ENCODE measurements at places on chromosomes 5 and 9.

DNA sequence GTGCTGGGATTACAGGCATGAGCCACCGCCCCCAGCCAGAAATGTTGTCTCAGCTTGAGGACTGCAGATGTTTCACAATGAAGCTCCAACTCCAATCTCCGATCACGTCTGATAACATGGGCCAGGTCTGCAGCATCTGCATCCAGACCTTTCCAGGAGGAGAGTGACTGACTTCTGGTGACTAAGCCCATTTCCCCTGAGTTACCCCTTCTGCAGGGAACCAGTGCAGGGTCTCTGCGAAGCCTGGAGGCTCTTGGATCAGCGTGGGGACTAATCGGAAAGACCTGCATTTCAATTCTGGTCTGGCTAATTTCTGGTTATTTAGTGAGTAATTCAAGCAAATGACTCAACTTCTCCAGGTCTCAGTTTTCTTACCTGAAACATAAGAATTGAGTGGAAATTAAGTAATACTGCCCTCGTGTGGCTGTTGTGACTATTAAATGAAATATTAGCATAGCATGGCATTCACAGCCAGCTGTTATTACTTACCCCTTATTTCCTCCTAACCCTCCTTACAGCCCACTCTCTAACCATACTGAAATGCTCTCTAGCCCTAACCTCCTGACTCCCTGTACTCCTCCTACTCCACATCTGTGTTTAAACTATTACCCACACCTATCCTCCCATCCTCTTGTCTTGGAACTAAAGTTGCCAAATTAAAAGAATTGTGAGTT, 2.2 kb upstream of the GNPDA1 start:
- peak; percentile 53 for DNase-seq

- DNase-seq, result peak; percentile 44
Measured at GRCh38 chr9:99118782-99119466, 14.0 kb downstream of the TGFBR1 start.

DNA sequence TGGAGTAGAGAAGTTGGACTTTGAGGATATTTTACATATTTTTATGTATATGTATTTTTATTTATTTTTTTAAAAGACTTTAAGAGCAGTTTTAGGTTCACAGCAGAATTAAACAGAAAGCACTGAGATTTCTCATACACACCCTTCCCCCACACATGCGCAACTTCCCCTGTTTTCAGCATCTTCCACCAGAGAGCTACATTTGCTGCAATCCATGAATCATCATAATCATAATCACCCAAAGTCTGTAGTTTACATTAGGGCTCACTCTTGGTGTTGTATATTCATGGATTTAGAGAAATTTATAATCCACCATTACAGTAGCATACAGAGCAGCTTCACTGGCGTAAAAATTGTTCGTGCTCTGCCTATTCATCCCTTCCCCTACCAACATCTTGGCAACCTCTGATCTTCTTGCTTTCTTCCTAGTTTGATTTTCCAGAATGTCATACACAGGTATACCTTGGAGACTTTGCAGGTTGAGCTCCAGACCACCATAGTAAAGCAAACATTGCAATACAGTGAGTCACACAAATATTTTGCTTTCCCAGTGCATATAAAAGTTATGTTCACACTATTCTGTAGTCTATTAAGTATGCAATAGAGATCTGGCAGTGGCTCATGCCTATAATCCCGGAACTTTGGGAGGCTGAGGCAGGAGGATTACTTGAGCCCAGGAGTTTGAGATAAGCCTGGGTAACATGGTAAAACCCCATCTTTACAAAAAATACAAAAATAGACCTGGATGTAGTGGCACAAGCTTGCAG, 9.6 kb upstream of the CCDC171 start:
- no peak for DNase-seq

- DNase-seq, result no peak
Measured at GRCh38 chr5:96370976-96371375, 62.1 kb downstream of the PCSK1 start.

- DNase-seq, result no peak
Measured at GRCh38 chr5:131965826-131966415, 20.5 kb upstream of the MEIKIN start.

- DNase-seq, result no peak
Measured at GRCh38 chr5:139982157-139982974, 60.7 kb downstream of the NRG2 start.

GRCh38 chr5:67878933-67879332, 336.6 kb upstream of the PIK3R1 start:
- DNase-seq, result no peak

- no peak for DNase-seq
Measured at GRCh38 chr5:179142434-179143198, 82.4 kb downstream of the ZNF354C start.

DNA sequence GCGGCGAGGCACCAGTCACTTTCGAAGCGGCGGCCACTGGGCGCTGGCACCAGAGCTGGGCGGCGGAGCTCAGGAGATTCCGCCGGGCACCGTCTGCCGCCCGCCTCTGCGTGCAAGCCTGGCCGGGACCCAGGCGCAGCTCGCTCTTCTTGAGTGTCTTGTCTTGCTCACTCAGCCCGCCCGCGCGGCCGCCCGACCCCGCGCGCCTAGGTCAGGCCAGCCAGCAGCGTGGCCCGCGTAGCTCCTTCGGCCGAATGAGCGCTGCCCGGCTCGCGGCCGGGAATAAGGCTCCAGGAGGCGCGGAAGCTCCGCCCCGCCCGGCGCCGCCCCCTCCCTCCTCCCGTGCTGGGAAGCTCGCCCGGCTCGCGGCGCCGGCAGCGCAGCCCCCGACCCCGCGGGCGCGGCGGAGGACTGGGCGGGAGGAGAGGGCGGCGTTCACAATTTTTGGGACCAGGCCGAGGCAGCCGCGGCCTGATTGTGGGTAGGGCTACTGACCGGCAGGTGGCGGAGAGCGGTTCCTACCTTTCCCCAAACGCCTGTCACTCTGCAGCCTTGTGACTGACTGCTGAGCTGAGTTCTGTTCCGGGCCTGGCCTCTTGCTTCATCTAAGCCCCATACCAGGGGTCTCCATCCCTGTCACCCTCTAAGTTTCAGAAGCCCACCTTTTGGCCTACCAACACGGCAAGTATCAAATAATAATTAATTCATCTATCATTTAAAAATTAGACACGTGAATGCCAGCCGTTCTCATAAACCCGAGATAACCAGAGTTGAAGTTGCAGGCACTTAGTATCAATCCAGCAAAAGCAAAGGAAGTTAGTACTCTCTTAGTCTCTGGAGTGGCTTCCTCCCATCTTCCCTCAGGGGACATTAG, at the start of gene HBEGF:
HBEGF (minus strand) TSS at position 256 of the 874 bp plus-strand sequence. CDS start 275 bp downstream, outside the sequence.
- DNase-seq, result peak; percentile 53

DNA sequence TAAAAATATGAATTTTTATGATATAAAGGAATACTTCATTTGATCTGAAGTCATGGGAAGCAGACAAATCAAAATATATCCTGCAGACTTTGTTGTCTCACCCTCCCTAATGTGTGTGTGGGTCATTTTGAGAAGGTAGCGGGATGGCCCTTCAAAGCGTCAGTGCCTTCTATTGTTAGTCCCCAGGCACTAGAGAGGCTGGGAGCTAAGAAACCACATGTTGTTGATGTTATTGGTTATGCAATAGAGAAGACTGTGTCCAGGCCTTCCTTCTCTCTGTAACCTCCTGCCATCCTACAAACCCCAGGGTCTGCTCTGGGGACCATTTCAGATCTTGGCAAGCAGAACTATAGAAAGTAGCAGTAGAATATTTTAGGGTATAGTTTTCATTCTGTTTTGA, 94.7 kb downstream of the NLN start:
- no peak for DNase-seq

Data from activated naive CD4-positive, alpha-beta T cell treated with Interleukin-2 at 50 U/mL for 16 hours (primary cell).